ENCODE measurements at places on chromosomes 2 and 18.

- no peak for DNase-seq
Measured at GRCh38 chr2:72205504-72205881, 57.8 kb upstream of the CYP26B1 start.

DNA sequence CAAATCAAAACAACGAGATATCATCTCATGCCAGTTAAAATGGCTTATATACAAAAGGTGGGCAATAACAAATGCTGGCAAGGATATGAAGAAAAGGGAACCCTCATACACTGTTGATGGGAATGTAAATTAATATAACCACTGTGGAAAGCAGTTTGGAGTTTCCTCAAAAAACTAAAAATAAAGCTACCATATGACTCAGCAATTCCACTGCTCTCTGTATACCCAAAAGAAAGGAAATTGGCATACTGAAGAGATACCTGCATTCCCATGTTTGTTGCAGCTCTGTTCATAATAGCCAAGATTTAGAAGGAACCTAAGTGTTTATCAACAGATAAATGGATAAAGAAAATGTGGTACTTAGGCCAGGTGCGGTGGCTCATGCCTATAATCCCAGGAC is 124.8 kb downstream of the MSTN start:
- no peak for DNase-seq

DNA sequence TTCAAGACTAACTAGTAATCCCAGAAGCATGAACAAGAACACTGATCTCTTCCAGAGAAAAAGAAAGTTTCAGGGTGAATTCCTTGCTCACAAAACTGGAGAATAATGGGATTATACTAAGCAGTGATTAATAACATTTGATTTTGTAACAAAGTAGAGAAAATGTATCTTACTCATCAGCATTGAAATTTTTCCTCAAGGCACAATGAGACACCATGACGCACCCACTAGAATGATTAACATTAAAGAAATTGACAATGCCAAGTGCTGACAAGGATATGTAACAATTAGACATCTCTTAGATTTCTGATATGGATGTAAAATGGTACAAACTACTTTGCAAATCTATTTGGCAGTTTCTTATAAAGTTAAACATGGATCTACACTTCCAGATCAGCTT is 101.1 kb upstream of the EPHA4 start:
- no peak for DNase-seq

DNA sequence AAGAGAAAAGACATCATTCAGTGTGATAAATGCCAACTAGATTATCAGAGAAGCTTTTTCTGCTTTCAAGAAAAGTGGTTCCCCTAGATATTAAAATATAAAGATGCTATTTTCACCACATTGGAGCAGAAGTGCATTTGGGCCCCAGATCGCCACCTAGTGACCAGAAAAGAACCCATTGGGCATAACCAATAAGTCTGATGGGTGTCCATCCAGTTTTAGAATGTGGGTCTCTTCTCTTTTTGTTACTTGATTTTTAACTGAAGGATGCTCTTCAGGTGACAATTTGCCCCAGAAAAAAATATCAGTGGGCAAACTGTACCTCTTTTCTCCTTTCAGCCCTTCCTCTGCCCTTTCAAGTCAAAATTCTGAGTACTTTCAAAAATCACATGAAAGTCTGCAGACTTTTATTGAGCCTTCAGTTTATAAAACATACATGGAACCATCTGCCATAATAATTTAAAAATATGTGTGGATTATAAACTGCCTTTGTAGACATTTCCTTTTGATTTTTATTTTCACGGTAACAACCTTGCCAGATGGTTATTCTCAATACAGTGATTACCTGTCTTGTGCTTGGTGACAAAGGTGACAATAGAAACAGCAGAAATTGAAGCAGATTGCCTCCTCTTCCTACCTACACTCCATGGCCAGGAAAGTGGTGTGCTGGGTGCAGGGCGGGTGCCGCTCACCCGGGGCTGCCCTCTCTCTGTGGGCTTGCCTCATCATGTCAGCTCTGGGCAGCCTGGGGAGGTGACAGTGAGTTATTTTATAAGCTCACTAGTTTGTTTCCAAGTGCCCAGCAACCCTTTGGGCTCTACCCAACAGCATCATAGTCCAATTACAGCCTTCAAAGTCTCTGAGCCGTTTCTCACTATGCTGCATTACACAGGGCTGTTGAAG is 124.5 kb downstream of the DCDC2C start:
- DNase-seq: no peak

- peak; percentile 20 for DNase-seq
Measured at GRCh38 chr2:224025874-224026273, 13.2 kb downstream of the SERPINE2 start.

GRCh38 chr18:11607906-11608305 is 1.5 kb upstream of the SLC35G4 start:
- DNase-seq: no peak

DNA sequence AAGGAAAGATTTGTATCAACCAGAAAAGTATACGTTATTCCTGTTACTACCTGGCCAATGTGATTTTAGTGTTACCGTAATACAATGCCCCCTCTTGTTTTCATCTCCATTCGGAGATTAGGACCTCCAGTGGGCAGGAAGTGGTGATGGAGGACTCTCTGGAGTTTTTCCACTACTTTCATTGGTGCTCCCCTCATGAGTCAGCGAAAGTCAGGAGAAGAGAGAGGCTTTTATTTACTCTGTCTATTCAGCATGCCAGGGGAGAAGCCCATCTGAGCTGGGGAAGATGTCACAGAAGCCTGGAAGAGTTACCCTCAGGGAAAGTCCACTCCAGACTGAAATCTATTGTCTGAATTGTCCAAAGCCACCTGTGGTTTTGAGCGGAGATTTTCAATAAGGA is 88.2 kb upstream of the THUMPD2 start:
- no peak for DNase-seq

DNA sequence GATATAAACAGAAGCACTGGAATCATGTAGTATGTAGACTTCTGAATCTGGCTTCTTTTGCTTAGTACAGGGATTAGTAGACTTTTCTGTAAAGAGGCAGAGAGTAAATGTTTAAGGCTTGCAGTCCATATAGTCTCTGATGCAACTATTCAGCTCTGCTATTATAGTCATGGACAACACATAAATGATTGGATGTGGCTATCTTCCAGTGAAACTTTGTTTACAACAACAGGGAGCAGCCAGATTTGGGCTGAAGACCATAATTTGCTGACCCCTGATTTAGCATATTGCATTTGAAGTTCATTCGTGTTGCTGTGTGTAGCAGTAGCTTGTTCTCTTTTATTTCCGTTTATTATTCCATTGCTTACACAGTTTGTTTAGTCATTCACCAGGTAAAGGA is 55.0 kb downstream of the GPD2 start:
- no peak for DNase-seq

- no peak for DNase-seq
Measured at GRCh38 chr18:62425465-62426190, 97.2 kb upstream of the ZCCHC2 start.

DNA sequence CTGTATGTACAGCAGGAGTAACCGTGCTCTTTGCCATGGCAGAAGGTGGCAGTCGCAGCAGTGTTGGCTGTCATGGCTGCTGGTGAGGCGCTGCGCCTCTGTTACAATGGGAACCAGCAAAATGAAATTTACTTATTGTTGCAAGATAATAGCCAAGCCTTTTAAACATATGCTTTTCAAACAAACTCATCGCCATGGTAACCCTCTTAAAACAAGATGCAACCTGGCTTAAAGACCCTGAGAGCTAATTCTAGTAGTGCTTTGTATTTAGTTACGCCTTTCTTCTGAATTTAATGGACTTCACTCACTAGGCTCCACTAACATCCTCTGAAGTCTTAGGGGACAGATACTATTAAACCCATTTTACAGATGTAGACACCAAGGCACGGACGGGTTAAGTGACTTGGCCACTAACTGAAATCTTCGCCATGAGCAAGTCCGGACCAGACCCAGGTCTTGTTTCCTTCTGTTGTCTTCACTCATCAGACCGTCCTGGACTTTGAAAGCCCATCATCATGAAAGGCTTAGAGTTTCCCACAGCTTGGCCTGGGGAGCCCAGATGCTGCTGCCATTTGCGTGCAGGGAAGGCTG is 111.6 kb upstream of the ODC1 start:
- DNase-seq: no peak

DNA sequence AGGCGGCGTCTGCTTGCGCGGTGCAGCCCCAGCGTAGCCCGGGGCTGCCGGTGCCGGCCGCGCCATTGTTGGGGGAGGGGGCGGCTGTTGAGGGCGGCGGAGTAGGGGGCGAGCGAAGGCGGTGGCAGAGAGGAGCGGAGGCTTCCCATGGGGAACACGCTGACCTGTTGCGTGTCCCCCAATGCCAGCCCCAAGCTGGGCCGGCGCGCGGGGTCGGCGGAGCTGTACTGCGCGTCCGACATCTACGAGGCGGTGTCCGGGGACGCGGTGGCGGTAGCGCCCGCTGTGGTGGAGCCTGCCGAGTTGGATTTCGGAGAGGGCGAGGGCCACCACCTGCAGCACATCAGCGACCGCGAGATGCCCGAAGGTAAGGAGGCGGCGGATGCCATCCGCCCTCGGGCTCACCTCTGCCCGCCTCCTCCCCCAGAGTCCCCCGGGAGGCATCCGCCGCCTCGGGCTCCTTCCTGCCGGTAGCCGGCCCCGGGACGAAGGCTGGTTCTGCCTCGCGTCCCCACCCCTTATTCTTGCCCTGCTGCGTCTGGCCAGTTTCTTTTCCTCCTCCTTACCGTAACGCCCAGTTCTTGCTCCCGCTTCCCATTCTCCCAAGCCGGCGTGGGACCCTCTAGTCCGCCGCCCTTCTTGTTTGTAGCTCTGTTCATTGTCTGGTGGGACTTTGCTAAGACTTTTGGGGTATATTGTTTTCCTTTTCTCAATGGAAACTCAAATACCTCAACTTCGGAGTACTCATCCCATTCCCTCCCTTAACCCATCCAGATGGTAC is 500 bp downstream of the CCNYL1 start:
- DNase-seq: no peak
